ENCODE measurements at places on chromosomes 6 and 20. TPM values are rescaled to one million over a fixed set of nuclear protein-coding genes. Genes with fewer than 3 reads are reported as not detected.

The HAO1 gene
- not detected for total RNA-seq

The XKR7 gene
- total RNA-seq: 0.02 TPM

The ANKRD60 gene
- not detected for total RNA-seq

The RIPK1 gene
- 12.9 TPM for total RNA-seq

The FAM184A gene
- not detected for total RNA-seq
